Stimulated activated CD4-positive, alpha-beta T cell treated with anti-CD3 and anti-CD28 coated beads, Interleukin-4, amount 100 ng/mL, for 24 hours (primary cell): ENCODE measurements at places on chromosomes 5 and 9.
A peak's percentile ranks its signal among the peaks of the same experiment; 100 is the strongest.

GRCh38 chr9:117705386-117705785, 1.2 kb downstream of the TLR4 start:
- no peak for DNase-seq

- no peak for DNase-seq
These were observed 1.5 kb downstream of the SH3GLB2 start for GRCh38 chr9:129026442-129027223.

DNA sequence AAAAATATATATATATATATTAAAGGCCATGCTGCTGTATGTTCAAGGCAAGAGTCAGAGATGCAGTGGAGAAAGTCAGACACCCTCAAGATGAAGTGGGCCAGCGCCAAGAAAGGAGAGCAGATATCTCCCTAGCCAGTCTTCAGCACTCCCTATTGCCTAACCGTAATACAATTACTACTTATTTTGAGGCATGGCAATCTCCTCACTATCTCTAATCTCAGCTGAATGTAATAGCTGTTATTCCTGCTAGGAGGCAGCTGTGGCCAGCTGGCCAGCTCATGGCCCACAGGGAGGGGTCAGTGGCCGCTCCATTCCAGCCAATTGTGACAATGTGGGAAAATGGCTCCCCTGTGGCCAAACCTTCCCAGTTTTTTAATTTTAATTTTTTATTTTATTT, 87.5 kb upstream of the FBXW11 start:
- no peak for DNase-seq

- DNase-seq, result no peak
These were observed 213.0 kb downstream of the SMARCA2 start for GRCh38 chr9:2228132-2228531.

DNA sequence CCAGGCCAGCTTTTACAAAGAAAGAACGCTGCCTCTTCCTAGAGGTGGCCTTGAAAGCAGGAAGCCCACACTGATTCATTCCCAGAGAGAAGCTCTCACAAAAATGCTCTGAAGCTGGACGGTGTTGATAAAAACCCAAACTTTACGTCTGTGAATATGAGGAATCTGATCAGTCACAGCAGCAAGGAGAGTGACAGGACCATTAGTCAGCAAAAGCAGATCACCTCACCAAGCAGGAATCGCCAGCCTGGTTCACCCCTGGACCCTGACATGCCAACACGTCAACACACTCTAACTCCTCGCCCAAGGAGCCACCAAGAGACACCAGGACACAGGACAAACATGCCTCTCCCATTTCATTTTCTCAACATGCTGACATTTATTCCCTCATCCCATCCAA, 70.6 kb upstream of the ZNF622 start:
- no peak for DNase-seq

GRCh38 chr5:61251874-61252642, 80.0 kb upstream of the ZSWIM6 start:
- no peak for DNase-seq

- no peak for DNase-seq
These were observed 120.4 kb upstream of the CPEB4 start for GRCh38 chr5:173767574-173768266.

GRCh38 chr9:86795047-86795442, 152.3 kb downstream of the GAS1 start:
- DNase-seq, result no peak

DNA sequence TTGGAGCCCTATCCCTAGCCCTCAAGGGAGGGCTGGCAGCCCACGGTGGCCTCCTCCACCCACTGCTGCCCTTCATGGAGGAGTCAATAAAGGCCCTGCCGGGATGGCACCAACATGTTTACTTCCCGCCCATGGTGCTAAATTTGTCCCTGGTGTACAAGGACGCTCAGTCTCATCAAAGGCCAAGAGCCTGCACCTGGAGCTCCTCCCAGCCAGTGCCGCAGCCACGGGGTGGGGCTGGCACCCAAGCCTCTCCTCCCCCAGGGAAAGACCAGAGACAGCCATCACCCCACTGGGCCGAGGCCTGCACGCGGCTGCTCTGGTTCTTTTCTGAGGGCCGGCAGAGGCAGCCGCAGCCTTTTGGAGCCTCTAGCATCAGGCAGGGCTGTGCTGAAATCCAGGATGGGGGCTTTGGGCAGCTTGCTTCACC, 34.8 kb upstream of the RXRA start:
- no peak for DNase-seq

GRCh38 chr9:9102295-9102694, 1302.7 kb upstream of the DMAC1 start:
- DNase-seq, result no peak

DNA sequence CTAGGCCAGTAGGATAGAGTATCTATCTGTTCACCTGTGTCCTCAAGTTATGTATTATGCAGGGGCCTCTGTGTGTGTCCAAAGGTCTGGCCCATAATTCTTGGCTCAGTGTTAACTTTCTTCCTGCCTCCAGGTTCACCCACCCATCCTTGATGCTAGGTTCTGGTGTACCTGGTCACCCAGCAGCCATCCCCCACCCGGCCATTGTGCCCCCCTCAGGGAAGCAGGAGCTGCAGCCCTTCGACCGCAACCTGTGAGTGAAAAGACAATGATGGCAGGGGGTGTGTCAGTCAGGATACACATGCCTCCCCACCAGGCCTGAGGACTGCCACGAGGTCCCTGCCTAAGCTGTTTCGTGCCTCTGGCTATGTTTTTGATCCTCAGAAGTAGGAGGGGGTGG, 27.6 kb downstream of the TCF7 start:
- DNase-seq, result no peak

DNA sequence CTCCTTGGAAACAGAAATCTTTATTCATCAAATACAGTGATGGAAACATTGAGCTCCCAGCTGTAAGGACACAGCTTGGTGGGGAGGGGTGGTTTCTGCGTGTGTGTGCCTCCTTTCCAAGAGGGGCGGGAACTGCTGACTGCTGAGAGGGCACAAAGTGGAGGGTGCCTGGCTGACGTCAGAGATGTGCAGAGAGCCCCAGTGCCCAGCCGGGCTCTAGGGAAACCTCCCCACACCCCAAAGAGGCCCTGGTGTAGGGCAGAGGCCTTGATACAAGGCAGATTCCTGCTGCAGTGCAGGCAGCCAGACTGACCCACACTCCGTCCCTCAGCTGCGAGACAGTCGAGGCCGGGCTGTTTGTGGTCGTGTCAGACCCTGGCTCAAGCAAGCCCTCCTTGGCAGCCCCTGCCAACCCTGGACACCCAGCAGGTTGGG, 191.0 kb downstream of the CACNA1B start:
- no peak for DNase-seq

DNA sequence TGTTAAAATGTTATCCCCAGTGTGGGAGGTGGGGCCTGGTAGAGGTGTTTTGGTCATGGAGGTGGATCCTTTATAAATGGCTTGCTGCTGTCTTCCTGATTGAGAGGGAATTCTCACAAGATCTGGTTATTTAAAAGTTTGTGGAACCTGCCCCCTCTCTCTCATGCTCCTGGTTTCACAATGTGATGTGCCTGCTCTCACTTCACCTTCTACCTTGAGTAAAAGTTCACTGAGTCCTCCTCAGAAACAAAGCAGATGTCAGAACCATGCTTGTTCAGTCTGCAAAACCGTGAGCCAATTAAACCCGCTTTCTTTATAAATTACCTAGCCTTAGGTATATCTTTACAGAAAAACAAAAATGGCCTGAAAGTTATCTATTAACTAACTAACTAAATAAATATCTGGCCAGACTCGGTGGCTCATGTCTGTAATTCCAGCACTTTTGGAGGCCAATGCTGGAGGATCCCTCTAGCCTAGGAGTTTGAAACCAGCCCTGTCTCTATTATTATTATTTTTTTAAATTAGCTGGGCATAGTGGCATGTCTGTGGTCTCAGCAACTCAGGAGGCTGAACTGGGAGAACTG, 1067.4 kb downstream of the CDH9 start:
- DNase-seq, result no peak

DNA sequence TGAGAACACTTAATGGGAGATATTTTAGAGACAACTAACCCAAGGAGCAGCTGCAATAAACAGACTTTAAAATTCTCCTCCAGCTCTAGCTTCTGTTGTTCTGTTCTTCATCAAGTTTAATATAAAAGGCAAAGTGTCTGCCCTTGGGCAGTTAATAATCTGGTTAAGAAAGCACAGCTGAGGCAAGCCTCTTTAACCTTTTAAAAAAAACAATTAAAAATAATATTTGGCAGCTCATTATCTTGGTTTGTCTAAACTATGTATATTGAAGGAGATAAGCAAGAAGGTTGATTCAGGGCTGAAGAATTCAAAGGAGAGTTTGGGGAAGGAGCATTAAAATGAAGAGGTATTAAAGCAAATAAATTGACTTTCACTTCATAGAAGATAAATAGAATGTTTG, 75.4 kb downstream of the TSSK1B start:
- DNase-seq, result no peak

DNA sequence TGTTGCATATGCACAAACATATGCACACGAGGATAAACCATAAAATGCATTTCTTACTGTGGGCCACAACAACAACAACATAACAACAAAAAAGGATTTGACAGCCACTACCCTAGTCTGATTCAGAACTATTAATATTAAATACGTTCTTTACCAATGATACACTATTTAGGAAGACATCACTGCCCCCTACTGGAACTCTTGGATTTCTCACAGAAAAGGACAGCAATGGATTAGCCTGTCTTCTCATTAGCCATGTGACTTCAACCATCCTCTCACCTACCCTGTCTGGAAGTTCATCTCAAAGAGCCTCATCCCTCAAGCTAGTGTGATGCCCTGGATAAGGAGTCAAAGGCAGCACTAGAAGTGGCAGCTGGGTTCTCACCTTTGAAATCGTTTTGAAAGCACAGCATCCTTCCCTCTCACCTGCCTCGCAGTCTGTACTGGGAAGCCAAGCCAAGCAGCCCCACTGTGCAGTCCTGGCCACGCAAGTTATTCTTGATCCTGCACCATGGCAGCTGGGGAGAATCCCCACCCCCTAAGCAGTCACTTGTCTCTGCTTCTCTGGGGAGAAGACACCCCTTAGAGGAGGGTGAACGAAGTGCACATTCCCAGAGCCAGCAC, 64.6 kb downstream of the SH3TC2 start:
- DNase-seq, result peak; percentile 25

GRCh38 chr9:785997-786396, 55.5 kb upstream of the DMRT1 start:
- no peak for DNase-seq

- DNase-seq, result no peak
These were observed 56.1 kb downstream of the WDR70 start for GRCh38 chr5:37435261-37435660.

DNA sequence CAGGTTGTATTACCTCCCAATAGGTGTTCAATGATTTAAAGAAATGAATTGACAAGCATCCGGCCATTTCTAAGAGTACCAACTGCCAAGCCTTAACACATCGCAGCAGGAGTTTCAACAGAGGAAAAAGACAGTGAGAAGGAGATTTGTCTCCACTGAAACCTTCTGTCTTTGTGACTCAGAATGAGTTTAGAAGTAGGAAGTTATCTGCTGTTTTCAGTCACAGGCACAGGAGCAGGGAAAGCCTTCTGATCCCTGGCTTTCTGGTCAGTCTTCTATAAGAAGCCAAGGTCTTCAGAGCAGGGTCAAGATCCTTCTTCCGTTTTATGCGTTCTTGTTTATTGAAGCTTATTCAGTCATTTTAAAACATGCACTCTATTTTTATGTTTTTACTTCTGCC, 390.7 kb upstream of the PCSK5 start:
- no peak for DNase-seq

- no peak for DNase-seq
These were observed 107.8 kb downstream of the SMIM23 start for GRCh38 chr5:171893290-171893886.

GRCh38 chr5:114419067-114419388, 57.2 kb downstream of the KCNN2 start:
- DNase-seq, result no peak

DNA sequence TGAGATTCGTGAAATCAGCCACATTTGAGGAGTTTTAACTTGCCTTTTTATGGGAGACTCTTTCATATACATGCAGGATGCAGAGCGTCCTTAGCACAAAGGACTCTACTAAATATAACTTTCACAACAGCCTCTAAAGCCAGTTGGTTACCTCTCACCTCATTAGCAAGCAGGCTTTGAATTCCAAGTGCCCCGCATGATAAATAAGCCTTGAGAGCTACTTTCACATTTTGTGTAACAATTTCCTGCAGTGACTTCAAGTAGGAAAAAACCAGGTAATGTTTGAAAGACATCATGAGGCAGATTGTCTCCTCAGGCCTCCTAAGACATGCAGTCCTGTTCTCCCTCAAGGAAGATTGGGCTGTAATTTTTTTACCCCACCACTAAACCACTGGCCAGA, 50.5 kb downstream of the RALGPS1 start:
- no peak for DNase-seq

DNA sequence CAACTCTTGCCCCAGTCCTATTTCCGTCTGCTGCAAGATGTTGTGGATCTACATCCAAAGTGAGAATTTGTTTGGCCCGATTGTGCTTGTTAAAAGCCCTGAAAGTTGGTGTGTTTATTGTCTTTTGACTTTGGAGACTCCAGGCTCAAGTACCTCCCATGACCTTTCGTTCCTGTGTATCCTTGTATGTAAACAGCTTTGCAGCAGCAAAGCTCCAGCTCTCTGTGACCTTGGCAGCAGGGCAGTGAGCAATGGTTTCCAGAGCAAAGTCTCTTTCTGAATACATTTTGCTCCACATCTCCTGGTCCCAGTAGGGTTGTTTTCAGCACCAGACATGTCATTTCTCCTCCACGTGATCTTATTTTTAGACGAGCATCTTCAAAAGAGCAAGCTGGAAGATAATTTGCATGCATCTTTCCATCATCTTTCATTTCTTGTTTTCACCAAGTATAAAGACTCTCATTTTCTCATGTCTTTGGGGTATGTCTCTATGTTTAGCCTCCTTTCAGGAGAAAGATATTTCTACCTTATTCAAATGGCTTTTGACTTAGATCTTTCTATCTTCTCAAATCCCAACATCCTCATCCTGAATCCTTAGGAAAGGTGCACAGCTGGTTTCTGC, 68.1 kb upstream of the ERCC6L2 start:
- DNase-seq, result no peak

GRCh38 chr9:107472581-107473340, 16.8 kb downstream of the KLF4 start:
- DNase-seq, result no peak

GRCh38 chr9:132793606-132794580, 84.2 kb downstream of the AK8 start:
- no peak for DNase-seq

DNA sequence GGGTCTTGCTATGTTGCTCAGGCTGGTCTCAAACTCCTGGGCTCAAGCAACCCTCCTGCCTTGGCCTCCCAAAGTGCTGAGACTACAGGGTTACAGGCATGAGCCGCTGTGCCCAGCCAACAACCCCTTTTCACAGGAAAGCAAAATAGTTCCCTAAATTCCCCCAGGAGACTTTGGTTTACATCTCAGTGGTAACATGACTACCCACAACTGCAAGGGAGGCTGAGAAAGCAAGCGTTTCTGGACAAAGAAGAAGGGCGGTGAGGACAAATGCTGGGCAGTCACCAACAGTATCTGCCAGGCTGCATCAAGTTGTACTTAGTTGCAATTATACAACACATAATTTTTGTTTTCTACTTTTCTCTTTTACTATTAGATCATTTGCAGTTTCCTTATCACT, 7.4 kb upstream of the ADGRD2 start:
- DNase-seq, result no peak
